ENCODE measurements at places on chromosomes 6 and 20. TPM values are rescaled to one million over a fixed set of nuclear protein-coding genes. Genes with fewer than 3 reads are reported as not detected.

- peaks cover 9% of the 10 kb centered on the region for H3K4me1 ChIP-seq
- H3K4me3 ChIP-seq = no peak overlapping the region
- no peak overlapping the region for H3K27ac ChIP-seq
Observed at GRCh38 chr20:64086801-64087200, 2.6 kb upstream of the LKAAEAR1 start.

DNA sequence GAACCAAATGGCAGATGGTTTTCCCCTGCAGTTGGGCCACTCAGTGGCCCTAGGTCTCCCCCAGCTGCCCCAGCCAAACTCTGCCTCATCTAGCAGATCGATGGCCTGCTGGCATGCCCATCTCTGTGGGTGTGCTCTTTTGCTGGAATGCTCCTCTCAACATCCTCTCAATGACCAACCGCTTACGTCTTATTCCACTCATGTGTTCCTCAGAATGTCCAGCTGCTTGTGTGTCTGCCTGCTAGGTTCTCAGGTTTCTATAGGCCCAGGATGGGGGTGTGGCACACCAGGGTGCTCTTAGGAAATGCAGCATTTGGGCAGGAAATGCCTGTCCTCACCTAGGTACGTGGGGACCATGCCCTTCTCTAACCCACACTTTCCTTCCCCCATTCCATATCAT lies 509.9 kb upstream of the SYNCRIP start:
- no peak overlapping the region for H3K4me3 ChIP-seq
- H3K36me3 ChIP-seq = no peaks in the 10 kb centered on the region
- H3K27me3 ChIP-seq = no peaks in the 10 kb centered on the region
- H3K4me1 ChIP-seq = no peaks in the 10 kb centered on the region

DNA sequence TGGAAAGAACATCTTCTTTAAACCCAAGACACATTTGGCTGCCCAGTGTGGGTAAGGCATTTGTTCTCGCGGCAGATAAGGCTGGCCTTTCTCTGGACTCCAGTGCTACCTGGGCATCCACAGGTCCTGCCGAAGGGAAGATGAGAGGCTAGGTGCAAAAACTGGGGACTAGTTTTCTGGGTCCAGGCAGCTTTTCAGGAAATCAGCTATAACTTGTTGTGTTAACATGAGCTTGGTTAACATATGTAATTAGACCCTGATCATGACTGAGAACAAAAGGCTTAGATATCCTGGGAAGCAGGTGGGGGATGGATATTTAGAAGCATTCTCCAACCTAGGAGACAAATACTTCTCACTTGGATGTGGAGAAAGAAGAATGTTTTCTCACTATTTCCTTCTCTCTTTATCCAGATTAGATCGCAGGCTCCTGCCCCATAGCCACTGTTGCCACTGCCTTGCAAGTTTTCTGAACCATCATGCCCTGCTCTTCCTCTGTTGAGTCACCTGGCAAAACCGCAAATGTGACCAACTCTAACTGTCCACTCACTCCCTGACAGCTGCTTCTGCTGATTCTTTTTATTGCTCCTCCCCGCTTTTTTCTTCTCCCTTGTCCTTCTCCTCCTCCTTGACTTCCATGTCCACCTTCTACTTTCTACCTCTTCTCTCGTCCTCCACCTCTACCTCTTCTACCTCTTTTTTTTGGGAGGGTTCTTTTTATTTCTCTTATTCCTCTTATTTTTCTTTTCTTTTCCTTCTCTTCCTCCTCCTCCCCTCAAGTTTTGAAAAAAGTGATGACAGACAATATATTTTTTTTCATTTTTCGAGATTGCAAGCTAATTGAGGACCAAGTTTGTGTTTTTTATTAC lies 258.1 kb downstream of the UTRN start:
- H3K27me3 ChIP-seq = no peaks in the 10 kb centered on the region
- DNase-seq = no peak
- H3K4me1 ChIP-seq = no peaks in the 10 kb centered on the region
- H3K4me3 ChIP-seq = no peak overlapping the region

DNA sequence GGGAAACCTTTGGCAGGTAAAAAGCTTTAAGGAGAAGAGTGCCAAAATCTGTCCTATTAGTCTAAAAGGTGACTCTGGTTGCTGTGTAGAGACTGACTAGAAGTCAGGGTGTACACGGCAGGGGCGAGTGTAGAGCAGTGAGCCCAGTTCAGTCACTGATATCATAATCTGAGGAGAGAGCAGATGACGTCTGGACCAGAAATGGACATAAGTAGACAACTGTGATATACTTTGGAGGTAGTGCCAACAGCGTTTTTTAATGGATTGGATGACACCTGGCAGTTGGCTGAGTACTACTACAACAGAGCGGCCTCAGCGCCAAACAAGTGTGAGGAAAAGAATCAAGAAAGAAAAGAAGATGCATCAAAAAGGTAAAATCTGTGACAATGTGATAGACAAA lies 76.0 kb downstream of the MAP7 start:
- H3K27ac ChIP-seq = no peak overlapping the region
- no peaks in the 10 kb centered on the region for H3K4me1 ChIP-seq

- DNase-seq = no peak
- H3K36me3 ChIP-seq = no peaks in the 10 kb centered on the region
- no peak overlapping the region for H3K4me3 ChIP-seq
- no peak overlapping the region for H3K27ac ChIP-seq
- peaks cover 2% of the 10 kb centered on the region for H3K27me3 ChIP-seq
- no peaks in the 10 kb centered on the region for H3K4me1 ChIP-seq
Observed at GRCh38 chr6:26743941-26744699, 84.6 kb upstream of the ZNF322 start.

GRCh38 chr6:15630202-15630601 lies 32.6 kb downstream of the DTNBP1 start:
- peaks cover 13% of the 10 kb centered on the region for H3K36me3 ChIP-seq
- no peak overlapping the region for H3K27ac ChIP-seq
- no peak overlapping the region for H3K4me3 ChIP-seq
- no peak for DNase-seq

DNA sequence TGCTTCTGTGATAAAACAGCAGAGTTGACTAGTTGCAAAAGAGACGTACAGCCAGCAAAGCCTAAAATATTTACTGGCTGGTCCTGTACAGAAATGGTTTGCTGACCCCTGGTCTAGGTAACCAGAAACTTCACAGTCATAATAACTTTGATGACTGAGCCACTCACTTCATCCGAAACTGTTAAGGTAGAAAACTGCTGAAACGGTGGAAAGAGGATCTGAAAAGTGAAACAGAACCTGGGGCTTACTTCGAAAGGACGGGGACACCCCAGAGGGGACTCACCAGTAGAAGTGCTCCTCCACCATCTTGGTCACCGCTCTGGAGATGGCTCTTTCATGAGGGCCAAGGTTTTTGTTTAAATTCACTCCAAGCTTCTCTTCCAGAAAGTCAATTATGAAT lies 16.4 kb downstream of the FAXC start:
- no peak overlapping the region for H3K27ac ChIP-seq
- no peaks in the 10 kb centered on the region for H3K27me3 ChIP-seq
- H3K4me1 ChIP-seq = no peaks in the 10 kb centered on the region
- H3K4me3 ChIP-seq = no peak overlapping the region
- no peaks in the 10 kb centered on the region for H3K36me3 ChIP-seq
- DNase-seq = no peak

DNA sequence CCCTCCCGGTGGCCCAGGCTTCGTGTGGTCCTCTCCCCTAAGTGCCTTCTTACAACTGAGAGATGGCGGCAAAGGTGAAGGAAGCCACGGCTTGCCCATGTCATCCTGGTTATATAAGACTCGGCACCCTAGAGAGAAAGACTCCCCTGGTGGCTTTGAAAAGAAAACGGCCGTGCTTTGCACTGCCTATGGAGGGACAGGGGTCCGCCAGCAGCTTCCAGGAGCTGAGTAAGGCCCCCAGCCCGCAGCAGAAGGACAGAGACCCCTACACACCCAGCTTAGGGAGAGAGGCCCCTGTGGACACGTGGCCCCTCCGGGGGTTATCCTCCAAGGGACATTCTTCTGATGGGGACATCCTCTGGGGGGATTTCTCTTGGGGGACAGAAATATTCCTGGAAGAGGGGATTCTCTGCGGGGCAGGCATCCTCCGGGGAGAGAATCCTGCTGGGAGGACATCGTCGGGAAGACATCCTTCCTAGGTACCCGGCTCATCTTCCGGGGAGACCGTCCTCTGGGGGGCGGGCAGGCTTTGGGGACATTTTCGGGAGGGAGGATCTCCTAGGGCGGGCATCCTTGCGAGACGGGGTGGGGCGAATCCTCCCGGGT lies 511 bp upstream of the OGFR start:
- no peak overlapping the region for H3K27ac ChIP-seq
- no peak for DNase-seq
- no peaks in the 10 kb centered on the region for H3K27me3 ChIP-seq
- peaks cover 38% of the 10 kb centered on the region for H3K36me3 ChIP-seq
- peaks cover 31% of the 10 kb centered on the region for H3K4me1 ChIP-seq
- H3K4me3 ChIP-seq = peak overlapping the region; percentile 84

DNA sequence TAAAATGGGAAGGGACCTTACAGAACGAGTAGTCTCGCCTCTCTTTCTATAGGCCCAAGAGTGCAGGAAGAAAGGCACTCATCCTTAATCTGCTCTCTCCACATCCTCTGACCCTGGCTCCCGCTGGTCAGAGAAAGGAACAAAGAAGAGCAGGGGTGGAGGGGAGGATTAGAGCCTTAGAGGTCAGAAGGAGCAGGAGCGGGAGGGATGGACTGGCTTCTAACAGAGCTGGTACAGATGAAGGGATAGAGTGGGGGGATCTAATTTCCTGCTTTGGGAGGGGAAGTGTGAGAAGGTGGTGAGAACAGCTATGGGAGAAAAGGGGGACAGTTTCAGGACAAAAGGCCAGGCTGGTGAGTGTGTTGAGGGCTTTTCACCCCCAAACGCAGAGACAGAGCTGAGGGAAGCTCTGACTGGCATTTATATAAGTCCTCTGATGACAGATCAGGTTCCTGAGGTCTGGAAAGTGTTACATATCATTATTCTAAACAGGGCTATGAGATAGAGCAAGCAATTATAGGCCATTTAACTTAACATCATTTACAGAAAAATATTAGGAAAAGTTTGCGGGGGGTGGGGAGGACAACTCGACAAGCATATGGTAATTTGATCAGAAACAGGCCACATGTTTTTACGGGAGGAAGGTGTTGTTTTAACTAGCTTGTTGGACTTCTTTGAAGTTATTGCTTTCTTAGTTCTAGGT lies 111.1 kb downstream of the FOXC1 start:
- H3K27ac ChIP-seq = no peak overlapping the region
- no peaks in the 10 kb centered on the region for H3K27me3 ChIP-seq
- H3K4me3 ChIP-seq = no peak overlapping the region
- no peaks in the 10 kb centered on the region for H3K36me3 ChIP-seq
- no peaks in the 10 kb centered on the region for H3K4me1 ChIP-seq

- no peak overlapping the region for H3K4me3 ChIP-seq
- H3K27ac ChIP-seq = no peak overlapping the region
- no peak for DNase-seq
- no peaks in the 10 kb centered on the region for H3K4me1 ChIP-seq
- no peaks in the 10 kb centered on the region for H3K36me3 ChIP-seq
Observed at GRCh38 chr6:166826264-166826663, 130.1 kb downstream of the RNASET2 start.

DNA sequence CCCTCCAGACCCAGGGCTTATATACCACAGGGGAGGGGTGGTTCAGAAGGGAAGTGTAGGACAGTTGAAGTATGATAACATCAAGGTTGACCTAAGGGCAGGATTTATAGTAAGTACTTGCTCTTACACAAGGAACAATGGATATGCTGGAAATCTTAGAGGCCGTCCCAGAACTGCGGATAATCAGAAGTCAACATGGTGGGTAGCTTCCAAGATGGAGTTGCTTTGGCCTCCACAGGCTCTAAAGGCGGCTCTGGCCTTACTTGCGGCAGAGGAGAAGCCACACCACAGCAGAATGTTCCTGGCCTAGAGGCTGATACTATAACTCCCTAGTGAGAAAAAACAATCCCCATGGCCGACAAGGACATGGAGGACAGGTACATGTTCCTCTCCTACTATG lies 344.7 kb downstream of the CDC5L start:
- H3K4me3 ChIP-seq = no peak overlapping the region
- no peaks in the 10 kb centered on the region for H3K36me3 ChIP-seq
- H3K4me1 ChIP-seq = no peaks in the 10 kb centered on the region
- DNase-seq = no peak

DNA sequence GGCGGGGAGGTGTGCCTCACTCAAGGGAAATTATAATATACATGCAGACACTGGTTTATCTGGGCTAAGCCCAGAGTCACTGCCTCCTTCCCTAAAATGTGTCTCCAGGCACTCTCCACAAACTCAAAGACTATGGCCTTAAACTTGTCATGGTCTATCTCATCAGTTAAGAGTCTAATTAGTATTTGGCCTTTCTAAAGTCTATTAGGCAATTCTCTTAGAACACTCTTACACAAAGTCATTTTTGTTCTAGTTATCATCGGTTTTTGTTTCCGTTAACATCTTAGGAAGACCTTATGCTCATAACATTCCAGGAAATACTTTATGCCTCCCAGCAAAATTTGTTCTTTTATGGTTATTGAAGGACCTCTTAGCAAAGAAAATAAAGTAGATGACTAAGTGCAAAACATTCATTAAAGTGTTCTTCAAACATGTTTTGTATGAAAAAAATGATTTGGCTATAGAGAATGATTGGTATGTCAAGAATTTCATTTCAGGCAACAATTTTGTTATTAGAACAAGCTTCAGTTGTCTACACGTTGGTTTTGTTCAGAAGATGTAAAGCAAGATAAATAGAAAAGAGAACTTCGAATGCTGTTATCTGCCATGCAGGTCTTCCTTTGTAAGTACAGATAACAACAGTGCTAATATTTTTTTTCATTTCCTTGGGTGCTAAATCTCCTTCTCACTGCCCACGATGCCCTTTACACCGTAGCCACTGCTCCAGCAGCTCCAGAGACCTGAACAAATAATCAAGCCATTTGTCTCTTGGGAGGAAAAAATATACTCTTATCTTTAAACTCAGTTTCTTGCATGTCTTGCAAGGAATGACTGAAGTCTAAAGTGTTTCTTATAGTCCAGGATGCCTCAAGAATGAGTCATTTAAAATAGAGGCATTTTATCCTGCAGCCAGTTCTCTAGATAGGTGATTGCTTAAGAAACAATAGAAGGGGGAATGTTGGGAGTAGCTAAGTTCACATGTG lies 170.4 kb downstream of the HTR1B start:
- no peaks in the 10 kb centered on the region for H3K27me3 ChIP-seq
- no peak for DNase-seq
- H3K4me1 ChIP-seq = no peaks in the 10 kb centered on the region
- H3K36me3 ChIP-seq = no peaks in the 10 kb centered on the region

The ENPP1 gene
- 3.4 TPM for total RNA-seq

The SYNGAP1 gene
- 4.3 TPM for total RNA-seq

The SLC22A16 gene
- total RNA-seq = not detected

The HLA-DQA1 gene
- 5.1 TPM for total RNA-seq

The TPBG gene
- total RNA-seq = 2.1 TPM

The SIRPB2 gene
- total RNA-seq = 1.1 TPM

The ADAM33 gene
- 3.3 TPM for total RNA-seq

The ATP5F1E gene
- total RNA-seq = 88.5 TPM
